CD4-positive, alpha-beta T cell treated with Interleukin-4 for 4 hours (primary cell): ENCODE measurements at places on chromosomes 5 and 9.

DNA sequence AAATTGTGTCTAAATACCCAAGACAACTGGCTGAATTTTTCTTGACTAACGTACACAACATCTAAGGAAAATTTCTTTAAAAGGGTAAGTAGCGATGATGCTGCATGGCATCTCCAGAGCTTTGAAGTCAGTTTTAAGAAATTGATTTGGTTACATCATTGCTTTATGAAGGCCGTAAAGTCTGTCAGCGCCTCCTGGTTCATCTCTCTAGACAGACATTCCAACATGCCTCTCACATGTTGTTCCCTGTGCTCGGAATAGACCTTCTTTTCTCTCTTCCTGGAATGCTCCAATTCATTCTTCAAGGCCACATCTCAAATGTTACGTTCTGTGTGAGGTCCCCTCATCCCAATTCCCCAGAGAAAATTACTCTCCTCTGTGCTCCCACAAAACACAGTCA, 108.7 kb upstream of the SSBP2 start:
- DNase-seq = no peak

DNA sequence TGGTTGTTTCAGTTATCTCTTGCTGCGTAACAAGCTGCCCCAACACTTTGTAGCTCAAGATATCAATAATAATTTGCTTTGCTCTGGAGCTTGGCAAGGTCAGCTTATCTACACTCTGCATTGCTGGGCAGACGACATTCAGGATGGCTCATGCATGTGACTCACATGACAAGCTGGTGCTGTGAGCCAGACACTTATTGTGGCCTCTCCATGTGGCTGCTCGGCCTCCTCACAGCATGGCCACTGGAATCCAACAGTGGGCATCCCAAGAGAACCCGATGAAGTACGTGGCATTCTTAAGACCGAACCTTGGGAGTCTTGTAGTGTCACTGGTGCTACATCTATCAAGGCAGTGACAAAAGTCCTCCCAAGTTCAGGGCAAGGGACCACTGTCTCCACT, 94.2 kb upstream of the MVB12B start:
- no peak for DNase-seq

DNA sequence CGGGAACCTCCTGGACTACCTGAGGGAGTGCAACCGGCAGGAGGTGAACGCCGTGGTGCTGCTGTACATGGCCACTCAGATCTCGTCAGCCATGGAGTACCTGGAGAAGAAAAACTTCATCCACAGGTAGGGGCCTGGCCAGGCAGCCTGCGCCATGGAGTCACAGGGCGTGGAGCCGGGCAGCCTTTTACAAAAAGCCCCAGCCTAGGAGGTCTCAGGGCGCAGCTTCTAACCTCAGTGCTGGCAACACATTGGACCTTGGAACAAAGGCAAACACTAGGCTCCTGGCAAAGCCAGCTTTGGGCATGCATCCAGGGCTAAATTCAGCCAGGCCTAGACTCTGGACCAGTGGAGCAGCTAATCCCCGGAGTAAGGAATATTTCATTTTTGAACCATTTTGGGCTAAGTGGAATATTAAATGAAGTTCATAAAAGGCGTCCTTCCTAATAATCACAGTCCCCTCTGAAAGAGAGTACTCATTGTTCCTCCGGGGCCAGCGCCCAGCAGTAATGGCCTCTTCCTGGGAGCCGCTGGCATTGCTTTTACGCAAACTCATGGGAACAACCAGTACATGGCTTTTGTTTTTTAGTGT, 23.6 kb downstream of the QRFP start:
- no peak for DNase-seq

GRCh38 chr5:72503888-72504491, 3.2 kb downstream of the ZNF366 start:
- no peak for DNase-seq

DNA sequence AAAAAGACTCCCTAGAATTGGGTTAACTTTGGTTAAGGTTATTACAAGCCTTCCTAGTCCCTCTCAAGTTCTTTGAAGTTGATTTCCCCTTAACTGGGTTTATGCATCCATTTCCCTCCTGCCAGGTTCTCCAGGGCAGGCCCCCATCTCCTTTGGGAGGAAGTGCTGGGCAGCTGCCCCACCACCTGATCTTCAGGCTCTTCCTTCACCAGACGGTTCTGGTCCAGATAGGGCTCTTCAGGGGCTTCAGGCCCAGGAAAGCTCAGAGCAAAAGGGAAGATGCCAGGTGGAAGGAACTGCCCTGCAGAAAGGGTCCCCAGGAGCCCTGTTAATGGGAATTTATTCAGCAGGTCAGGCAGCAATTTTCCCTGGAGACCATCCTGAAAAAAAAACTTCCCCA, 2.1 kb downstream of the SMIM32 start:
- DNase-seq = no peak
